Stimulated activated CD8-positive, alpha-beta memory T cell treated with anti-CD3 and anti-CD28 coated beads, Interleukin-15, amount 100 ng/mL, for 4 hours (primary cell): ENCODE measurements at places on chromosomes 3 and 15.

DNA sequence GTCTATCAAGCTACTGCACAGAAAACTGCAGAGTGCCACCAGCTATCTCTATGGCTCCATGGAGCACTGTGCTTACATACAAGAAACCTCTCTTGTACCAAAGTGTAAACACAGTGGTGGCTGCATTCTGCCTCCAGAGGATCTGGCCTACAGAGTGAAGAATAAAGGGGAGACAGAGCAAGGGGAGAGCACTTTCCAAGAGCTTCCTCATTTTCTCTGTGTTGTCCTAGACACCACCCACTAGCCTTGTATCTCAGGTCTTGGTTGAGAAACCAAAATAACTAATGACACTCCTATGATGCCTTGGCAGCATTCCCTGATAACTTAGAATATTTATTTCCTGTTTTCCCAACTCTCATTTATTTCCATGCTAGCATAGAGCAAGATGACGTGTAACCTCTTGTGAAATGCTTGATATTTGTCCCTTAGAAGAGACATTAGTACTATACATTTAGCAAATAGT, 56.9 kb upstream of the PHLDB2 start:
- DNase-seq, result no peak

- DNase-seq, result no peak
Observed at GRCh38 chr15:77059786-77060361, 11.0 kb downstream of the TSPAN3 start.

DNA sequence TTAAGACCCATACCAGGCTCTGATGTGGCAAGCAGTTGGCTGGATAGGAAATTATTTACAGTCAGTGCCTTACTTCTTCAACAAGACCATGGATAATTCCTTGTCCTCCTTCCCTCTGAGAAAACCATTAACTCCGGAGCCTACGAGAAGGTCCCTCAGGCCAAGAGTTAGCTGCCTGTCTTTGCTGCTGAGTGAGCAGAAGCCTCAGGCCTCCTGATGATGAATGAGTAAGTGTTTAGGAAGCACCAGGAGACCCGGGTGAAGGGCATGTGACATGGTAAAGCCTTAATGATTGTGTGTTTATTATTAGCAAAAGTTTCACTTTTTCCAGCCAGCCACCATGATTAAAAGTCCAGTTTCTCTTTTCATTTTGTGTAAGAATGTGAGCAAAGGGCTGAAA, 174.9 kb upstream of the TOPAZ1 start:
- no peak for DNase-seq

DNA sequence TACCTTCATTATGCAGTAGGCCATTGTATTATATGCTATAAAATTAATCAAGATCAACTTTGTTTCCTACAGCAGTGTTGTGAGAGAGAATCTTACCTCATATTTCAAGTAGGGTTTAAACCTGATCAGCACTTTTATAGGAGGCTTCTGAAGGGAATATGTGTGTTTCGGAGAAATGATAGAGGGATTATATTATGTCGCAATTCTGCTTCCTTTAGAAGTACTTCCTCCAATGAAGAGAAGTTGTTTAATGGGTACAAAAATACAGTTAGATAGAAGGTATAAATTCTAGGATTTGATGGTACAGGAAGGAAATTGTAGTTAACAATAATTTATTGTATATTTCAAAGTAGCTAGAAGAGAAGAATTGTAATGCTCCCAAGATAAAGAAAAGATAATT, 54.9 kb downstream of the NSUN3 start:
- no peak for DNase-seq

- no peak for DNase-seq
Observed at GRCh38 chr15:36544518-36545466, 34.6 kb upstream of the CDIN1 start.

DNA sequence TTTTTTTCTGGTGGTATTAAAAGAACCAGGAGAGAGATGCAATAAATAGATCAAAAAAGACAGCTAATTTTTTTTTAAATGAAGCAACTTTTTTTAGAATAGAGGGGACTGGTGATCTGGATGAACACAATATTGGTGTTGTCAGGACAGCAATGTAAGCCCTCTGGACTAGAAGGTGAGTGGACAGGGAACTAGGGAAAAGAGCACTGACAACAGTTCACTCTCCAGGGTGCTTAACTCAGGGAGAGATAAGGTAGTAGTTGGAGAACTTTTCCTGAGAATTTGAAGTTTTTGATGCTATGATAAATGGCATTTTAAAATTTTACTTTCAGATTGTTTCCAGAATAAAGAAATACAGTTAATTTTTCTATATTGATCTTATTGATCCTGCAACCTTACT, 158.3 kb upstream of the STAC start:
- no peak for DNase-seq

DNA sequence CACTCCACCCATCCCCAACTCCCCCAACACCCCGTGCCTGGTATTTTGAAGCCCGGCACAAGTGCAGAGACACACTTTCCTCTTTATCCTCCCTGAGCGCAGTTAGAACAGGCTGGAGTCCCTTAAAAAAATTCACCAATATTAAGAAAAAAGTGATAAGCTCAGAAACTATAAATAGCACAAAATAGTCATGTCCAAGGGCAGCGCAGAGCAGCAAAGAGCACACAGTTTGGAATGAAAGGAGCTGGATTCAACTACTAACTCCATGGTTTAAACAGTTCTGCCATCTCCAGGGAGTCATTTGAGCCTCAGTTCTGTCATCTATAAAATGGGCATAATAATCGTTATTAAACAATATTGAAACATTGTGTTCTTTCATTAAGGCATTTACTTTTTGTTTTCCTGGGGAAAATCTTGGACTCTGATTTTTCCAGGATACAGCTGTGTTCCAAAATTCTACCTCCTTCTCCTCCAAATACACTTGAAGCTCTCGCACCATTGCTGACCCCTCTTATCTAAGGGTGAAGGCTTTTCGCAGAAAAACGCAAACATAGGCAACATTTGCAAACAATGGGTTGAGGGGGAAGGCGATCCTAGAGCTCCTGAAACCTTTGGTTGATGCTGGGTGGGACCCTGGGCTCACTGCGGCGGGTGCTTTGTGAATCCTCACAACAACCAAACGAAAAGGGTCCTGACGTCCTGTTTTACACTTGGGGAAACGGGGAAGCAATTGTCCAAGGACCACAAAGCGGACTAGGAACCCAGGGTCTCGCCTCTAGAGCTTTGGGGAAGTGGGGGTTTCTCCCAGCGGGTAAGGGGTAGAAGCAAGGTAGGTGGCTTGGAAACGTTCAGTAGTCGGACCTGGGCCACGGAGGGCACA, 41.8 kb downstream of the EPHB3 start:
- no peak for DNase-seq

DNA sequence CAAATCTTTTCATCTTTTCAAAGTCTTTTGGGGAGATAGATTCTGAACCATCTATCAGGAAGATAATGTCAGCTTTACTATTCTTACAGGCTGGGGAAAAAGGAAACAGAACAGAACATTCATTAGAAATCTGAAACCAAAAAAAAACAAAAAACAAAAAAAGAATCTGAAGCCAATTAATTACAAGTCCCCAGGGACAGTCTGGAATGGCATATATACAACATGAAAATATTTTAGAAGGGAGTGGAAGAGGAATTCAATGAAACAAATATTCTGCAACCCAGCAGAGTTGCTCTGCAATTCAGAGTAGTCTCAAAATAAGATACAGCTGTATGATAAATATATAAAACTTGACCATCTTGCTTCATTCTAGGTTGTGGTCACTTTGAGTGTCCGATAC, 41.7 kb upstream of the CAPN7 start:
- DNase-seq, result no peak

- no peak for DNase-seq
Observed at GRCh38 chr15:74789171-74789631, 7.3 kb downstream of the CSK start.

DNA sequence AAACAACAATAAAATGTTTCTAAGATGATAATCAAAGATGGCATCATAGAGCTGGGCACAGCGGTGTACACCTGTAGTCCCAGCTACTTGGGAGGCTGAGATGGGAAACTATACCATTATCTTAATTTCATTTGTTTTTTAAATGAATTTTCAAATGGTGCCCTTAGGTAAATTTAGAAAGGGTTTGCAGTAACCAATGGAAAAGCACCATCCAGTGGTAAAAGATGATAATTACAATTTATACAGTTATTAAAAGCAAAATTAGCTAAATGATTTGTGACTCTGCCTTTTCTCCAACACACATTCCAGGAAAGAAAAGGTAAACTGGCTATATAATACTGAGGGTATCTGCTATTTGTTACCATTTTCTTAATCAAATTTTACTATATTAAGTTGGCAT, 14.4 kb upstream of the ANKRD28 start:
- no peak for DNase-seq

DNA sequence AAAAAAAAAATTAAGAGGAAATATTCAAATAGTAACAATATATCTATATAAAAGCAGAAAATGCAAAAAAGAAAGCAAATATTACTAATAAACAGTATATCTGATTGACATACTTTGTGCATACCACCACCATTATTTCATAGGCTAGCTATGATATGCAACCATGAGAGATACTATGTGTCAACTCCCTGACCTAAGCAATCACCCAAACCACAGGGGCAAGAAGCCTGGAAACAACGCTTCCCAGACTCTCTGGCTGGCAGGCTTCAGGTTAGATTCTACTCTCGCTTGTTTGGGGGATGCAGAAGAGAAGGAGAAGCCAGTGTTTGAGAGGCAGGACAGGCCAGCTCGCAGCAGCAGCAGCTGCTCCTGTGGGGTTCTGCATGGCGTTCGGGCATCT, 169.3 kb upstream of the TPM1 start:
- no peak for DNase-seq

DNA sequence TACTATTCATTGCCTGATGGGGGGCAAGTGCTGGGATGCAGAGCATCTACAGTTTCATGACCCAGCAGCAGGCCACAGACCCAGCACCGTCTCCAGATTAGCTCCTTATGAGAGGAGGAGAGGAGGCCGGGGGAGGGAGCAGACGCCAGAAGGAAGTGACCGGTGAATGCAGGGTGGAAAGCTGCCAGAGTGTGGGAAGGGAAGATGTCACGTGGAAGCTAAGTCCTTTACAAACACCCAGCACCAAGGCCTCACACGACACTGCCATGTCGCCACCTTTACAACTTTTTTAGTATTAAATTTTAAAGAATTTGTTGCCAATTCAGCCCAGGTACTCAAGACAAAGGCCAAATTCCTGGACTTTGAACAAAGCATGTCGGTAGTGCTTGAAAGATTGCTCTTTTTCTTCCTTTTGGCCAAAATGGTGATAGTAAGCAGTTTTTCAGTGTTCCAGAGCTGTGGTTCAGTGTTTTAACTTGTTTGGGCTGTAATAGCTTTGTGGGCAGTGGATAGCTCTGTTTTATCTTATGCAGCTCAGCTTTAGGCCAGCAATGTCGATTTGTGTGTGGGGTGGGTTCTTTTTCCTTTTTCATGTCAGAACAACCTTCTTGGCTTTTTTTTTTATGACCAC, 58.2 kb downstream of the ZBTB38 start:
- no peak for DNase-seq

DNA sequence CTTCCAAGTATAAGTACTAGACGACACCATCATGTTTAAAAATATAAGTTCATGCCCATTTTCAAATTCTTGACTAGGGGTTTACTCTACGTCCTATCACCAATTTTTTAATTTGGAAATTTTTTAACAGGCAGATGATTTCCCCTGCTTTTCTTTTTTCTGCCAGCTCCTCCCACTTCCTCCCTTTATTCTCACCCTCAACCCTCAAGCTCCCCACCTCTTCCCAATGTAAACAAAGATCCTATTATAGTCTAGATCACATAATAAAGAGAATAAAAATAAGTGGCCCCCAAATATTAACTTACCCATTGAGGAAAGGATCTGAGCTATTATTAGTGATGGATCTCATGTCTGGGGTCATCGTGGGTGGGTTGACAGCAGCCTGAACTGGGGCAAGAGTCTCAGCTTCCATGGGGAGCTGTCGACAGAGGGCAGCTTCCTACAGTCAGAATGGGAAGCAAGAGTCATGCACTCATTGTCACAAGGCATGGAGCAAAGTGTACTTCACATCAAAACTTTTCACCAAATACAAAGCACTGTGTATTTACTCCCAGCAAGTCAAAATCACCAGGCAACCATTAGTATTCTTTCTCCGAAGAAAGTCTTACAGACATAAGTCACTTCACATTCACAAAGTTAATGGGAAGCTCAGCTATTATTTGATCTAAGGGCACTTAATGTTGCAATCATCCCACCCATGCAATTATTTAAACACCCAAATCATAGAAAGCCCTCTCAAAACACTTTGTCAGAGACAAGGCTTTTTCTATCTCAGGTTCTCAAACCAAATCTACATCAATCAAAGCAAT, 53.2 kb downstream of the TM4SF4 start:
- no peak for DNase-seq

DNA sequence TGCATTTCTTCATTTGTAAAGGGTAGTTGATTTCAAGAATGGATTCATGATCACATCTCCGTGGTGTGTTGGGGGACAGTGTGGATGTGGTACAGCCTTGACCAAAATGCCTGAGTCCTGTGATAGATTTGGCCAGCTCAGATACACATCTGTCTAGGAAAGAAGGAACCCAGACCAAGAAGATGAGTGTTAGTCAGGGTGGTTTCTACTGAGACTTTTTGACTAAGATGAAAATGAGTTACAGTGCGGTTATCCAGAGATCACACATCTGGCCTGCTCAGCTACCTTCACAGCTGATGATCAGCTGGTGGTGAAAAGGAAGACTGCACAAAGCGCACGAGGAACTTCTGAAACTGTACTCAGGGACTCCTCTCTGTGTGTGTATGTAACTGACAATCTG, 68.0 kb downstream of the FNDC3B start:
- no peak for DNase-seq

GRCh38 chr15:68335251-68335650, 57.7 kb downstream of the FEM1B start:
- DNase-seq, result no peak

GRCh38 chr15:47801522-47801921, 84.2 kb downstream of the SEMA6D start:
- no peak for DNase-seq

DNA sequence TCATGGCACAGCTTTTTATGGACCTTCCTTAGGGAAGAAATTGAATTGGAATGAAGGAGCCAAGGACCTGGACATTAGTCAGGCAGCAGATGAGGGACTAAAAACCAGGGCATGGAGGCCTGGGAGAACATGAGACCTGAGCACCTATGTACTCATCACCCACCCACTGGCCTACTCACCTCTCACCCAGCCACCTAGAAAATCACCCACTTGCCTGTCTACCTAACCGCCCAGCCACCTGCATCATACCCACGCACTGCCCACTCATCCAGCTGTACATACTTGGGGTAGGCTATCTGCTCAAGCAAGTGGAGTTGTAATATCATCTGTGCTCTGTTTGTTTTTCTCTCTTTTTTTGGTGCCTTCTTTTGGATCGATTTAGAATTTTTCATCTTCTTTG, 65.3 kb upstream of the SLCO2A1 start:
- DNase-seq, result no peak

GRCh38 chr3:194773216-194773615, 87.5 kb downstream of the FAM43A start:
- DNase-seq, result no peak

DNA sequence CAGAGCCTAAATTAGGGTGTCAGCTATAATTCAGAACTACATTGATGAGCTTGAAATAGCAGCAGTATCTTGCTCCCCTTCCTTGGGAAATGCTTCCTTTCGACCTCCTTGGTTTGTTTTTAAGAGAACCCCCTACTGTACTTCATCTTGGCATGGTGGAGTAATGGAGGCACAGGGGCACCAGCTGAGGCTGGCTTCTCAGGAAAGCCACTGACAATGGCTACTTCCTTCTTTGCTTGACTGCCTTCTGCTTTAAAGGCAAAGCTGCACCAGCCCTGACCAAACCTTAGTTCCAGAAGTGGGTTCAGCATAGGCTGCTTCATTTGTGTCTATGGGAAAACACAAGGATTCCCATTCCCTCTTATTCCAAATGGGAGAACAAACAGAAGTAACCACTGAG, 1.5 kb upstream of the FBXL22 start:
- no peak for DNase-seq

GRCh38 chr3:172749230-172749965, 1.1 kb upstream of the ECT2 start:
- DNase-seq, result no peak
